SJSA1 (cell line): ENCODE measurements at places on chromosomes 11 and 22. TPM values are rescaled to one million over a fixed set of nuclear protein-coding genes. Genes with fewer than 3 reads are reported as not detected.

DNA sequence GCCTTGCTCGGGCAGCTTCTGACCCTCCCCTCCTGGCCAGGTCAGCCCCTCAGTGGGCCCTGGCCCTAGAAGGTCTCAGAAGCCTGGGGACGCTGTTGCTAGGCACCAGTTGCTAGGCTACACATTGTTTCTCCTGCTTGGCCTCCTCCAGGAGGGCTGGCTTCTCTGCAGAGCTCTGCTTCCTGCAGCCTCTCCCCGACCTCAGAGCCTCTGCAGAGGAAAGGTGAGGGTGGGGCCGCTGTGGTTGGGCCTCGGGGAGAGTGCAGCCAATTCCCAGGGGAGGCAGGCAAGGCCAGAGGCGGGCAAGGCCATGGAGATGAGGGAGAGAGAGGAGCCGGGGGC, 27.6 kb upstream of the LRRC10B start:
- H3K27ac ChIP-seq, result no peak overlapping the region
- peaks cover 6% of the 10 kb centered on the region; the same call in 1 of the 2 replicates for H3K27me3 ChIP-seq
- no peaks in the 10 kb centered on the region for H3K36me3 ChIP-seq
- H3K4me1 ChIP-seq, result 0 out of 2 replicates have a peak, but pooled peaks cover 4% of the 10 kb centered on the region

- DNase-seq, result no peak
- H3K4me3 ChIP-seq, result no peak overlapping the region
- H3K36me3 ChIP-seq, result no peaks in the 10 kb centered on the region
- H3K4me1 ChIP-seq, result no peaks in the 10 kb centered on the region
- peaks cover 2% of the 10 kb centered on the region; the same call in 1 of the 2 replicates for H3K27me3 ChIP-seq
- H3K27ac ChIP-seq, result no peak overlapping the region
Observed at GRCh38 chr11:29432719-29433325, 584.0 kb downstream of the KCNA4 start.

DNA sequence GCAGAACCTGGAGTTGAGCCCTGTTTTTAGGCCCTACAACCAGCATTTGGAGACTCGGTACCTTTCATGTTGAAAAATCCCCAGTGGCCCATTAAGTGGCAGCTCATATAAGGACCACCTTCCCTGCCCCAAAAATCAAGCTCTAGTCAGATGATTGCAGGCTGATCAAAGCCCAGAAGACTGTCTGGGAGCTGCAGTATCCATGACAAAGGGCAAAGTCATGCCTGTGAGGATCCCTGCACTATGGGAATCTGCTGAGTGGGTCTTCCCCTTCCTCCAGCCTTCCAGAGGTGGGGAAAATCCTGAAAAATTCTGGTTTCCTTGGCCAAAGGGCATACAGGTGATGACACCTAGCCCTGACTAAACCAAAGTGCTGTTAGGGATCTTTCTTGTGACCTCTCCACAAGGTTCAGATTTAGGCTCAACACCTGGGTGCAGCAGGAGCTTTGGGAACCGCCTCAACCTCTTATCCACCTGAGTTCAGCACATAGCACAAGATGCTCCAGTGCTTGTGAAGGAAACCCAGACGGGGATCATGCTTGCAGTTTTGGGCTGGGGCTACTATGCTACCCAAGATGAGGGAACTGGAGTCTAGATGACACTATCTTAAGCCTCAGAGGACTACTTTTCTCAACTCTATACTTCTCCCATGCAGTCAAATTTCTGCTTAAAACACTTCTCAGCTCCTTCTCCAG, 1.2 kb upstream of the TRIM3 start:
- H3K4me1 ChIP-seq, result peaks cover 4% of the 10 kb centered on the region; the same call in 1 of the 2 replicates
- no peak overlapping the region for H3K4me3 ChIP-seq
- no peak for DNase-seq

GRCh38 chr11:19216709-19217374, 15.1 kb upstream of the CSRP3 start:
- H3K36me3 ChIP-seq, result no peaks in the 10 kb centered on the region
- H3K4me3 ChIP-seq, result no peak overlapping the region
- no peaks in the 10 kb centered on the region for H3K4me1 ChIP-seq
- H3K27me3 ChIP-seq, result no peaks in the 10 kb centered on the region

DNA sequence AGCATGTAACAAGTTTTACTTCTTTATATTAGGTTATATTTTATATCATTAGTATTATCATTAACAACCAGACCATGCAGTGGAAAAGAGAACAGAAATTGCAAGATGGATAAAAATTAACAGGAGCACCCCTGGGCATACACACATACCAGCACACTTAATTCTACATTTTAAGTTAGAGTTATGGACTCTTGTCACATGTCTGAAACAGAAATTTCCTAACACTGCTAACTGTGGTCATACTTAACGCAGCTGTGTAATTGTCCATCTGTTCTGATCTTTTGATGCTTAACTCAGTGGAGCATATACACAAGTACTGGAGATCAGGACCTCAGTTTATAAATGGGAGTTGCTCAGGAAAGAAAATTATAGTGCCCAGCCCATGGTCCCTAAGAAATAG, 358 bp downstream of the OR52H1 start:
- H3K4me1 ChIP-seq, result peaks cover 11% of the 10 kb centered on the region; the same call in 1 of the 2 replicates
- H3K36me3 ChIP-seq, result no peaks in the 10 kb centered on the region
- H3K27me3 ChIP-seq, result no peaks in the 10 kb centered on the region
- no peak for DNase-seq

DNA sequence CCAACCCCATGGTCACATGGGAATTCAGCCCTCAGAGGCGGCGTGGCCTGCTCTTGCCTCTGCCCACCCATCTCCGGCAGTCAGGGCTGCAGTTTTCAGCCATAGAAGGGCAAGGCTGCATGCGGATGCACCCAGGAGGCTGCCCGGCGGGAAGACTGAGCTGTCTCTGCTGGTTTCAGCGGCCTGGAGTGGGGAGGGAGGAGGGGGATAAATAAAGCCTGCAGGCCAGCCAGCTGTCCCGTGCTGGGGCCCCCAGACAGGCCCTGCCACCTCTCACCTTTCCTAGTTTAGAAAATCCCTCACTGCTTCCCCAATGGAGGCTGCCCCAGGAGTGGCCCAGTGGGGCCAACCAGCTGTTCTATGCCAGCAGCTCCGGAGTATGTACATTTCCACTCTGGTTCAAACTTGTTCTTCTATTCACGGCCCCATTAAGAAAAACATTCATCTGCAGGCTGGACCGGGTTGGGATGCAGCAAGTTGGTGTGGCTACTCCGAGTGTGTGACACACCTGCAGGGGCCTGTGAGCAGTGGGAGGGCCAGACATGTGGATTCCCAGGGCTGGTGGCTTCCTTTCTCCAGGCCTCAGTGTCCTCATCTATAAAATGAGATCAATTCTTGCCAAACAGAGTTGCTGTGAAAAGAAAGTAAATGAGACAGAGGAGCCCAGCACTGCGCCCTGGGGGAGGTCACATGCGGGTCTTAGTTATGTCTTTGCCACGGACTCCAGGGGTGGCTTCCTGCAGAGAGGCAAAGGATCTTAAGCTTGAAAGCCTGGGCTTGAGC, 5.0 kb downstream of the MICALL1 start:
- H3K36me3 ChIP-seq, result peaks cover 81% of the 10 kb centered on the region
- DNase-seq, result no peak
- H3K4me1 ChIP-seq, result peaks cover 19% of the 10 kb centered on the region
- H3K27me3 ChIP-seq, result no peaks in the 10 kb centered on the region

GRCh38 chr22:23110190-23110921, 31.4 kb downstream of the RSPH14 start:
- DNase-seq, result no peak
- H3K36me3 ChIP-seq, result peaks cover 90% of the 10 kb centered on the region
- no peak overlapping the region for H3K4me3 ChIP-seq
- H3K27ac ChIP-seq, result no peak overlapping the region
- no peaks in the 10 kb centered on the region for H3K27me3 ChIP-seq

DNA sequence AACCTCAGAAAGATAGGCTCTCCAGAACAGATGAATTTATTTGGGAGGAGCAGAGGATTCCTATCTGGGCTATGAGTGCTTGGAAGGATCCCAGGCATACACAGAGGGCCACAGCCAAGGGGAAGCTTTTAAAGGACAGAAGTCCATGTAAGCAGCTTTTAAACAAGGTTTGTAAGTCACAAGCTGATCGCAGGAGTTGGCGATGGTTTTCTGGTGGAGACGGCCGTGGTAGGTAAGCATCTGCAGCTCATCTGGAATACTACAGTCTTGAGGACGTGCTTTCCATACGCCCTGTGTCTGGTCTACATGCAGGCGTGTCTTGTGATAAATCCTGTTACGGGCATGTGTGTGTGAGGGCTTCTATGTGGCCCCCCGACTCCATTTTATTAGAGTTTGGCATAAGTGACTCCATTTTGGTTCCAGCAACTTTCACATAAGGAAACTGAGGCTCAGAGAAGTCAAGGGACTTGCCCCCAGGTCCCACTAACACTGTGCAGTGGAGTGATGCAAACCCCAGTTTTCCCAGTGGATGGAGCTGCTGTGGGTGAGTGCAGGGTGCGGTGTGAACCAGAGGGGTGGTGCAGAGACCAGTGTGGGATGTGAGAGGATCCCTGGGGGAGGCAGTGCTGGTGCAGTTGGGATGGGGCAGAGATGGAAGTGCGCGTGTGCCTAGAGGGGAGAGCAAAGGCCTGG, 11.8 kb upstream of the ACY3 start:
- no peak overlapping the region for H3K27ac ChIP-seq
- DNase-seq, result no peak
- H3K27me3 ChIP-seq, result peaks cover 50% of the 10 kb centered on the region
- H3K4me1 ChIP-seq, result no peaks in the 10 kb centered on the region
- no peak overlapping the region for H3K4me3 ChIP-seq
- H3K36me3 ChIP-seq, result no peaks in the 10 kb centered on the region

GRCh38 chr11:65379698-65380459, 2.6 kb downstream of the SLC25A45 start:
- no peak overlapping the region for H3K4me3 ChIP-seq
- H3K36me3 ChIP-seq, result no peaks in the 10 kb centered on the region
- no peak overlapping the region for H3K27ac ChIP-seq
- H3K27me3 ChIP-seq, result no peaks in the 10 kb centered on the region
- no peak for DNase-seq

GRCh38 chr11:104259121-104259610, 95.2 kb upstream of the PDGFD start:
- H3K27ac ChIP-seq, result no peak overlapping the region
- H3K4me3 ChIP-seq, result no peak overlapping the region
- H3K4me1 ChIP-seq, result no peaks in the 10 kb centered on the region
- no peak for DNase-seq
- H3K27me3 ChIP-seq, result no peaks in the 10 kb centered on the region

The OR8G5 gene
- not detected in 2 replicates for total RNA-seq

The CHST1 gene
- not detected in 2 replicates for total RNA-seq

The F2 gene
- not detected in 2 replicates for total RNA-seq

The LDHAL6A gene
- not detected in 2 replicates for total RNA-seq

The MPPED1 gene
- not detected in 2 replicates for total RNA-seq

The TMEM191C gene
- 1.2 TPM in 1 of 2 replicates, not detected in the other for total RNA-seq

The LPXN gene
- 4.0 and 4.9 TPM in 2 replicates for total RNA-seq

The GPR83 gene
- not detected in 2 replicates for total RNA-seq

The SCT gene
- not detected in 2 replicates for total RNA-seq
